ENCODE measurements at places on chromosomes 4 and X.

DNA sequence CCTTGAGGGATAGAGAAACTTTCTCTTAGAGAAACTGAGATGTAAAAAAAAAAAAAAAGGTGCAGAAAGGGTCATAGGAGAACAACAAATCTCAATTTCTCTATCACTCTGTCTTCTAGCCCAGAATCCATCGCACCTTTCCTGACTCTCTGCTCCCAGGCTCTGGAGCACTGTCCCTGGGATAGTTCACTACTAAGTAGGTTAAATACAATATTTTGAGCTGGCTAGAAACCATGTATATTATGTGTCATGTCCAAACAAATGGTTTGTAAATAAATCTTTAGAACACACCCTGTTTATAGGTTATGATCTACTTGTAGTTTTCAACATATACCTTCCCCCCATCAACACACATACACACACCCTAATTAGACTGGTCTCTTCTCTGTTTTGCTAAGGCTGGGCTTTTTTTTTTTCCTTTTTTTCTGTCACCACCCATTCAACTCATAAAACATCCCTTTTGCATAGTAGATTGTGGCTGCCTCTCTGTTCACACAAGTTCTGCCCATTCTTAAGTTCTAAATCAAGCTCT lies 124.4 kb downstream of the KLHL13 start:
- no peak for DNase-seq

GRCh38 chr4:15920723-15921591 lies 17.6 kb downstream of the FGFBP1 start:
- DNase-seq, result no peak

DNA sequence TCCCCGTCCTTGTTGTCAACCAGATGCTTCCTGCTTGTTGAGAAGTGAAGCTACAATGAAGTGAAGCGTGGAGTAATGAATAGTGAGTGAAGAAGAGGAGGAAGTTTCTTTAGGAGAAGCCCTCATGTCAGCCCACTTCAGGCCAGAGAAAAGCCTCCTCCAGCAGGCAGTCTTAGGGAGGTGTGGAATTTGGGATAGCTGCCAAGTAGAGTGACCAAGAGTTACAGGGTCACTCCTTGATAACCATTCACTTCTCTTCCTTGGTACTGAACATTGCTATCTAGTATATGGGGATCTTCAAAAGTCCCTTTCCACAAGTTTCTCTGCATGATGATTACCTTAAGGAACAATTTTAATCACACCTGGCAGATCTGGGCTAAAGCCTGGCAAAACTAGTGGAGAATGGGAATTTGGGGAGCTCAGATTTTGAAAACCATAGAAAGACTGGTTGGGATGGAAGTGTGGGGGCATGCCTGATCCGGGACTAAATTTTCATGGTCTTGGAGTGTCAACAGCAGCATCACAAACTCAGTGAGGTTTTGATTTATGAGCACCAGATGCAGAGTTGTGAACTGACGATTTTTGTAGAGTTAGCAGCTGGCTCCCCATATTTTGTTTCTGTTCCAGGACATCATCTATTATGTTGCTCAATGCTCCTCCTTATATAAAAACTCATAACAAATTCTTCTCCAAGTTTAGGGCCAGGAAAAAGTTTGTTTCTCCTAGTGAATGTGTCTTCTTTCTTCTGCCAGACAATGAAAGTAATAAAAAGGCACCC lies 53.1 kb downstream of the IGSF1 start:
- DNase-seq, result no peak

DNA sequence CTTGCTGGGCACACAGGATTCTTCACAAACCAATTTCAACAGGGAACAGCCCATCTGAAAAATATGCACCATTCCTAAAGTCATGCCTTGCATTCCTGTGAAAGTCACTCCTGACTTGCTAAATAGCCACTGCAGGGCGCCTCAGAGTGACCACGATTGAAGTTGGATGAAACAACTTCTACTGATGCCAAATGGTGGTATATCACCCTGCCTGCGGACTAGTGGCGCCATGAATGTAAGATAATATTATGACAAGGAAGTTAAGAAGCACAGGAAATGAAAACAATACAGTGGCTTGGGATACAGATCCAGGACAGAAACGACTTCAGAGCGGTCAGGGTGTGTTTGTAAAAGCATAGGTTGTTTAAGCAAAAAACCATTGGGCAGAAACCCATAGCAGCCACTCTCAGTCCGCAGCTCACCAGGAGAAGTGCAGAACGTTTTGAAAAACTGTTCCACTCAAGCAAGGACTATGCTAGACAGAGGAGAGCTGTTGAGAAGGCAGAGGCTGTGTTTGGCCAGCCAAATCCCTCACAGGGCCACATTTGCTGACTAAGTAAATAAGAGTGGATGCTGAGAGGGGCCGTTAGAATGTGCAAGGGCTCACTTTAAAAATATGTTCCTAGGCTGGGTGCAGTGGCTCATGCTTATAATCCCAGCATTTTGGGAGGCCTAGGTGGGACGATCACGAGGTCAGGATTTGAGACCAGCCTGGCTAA lies 250.4 kb downstream of the PTTG2 start:
- no peak for DNase-seq

DNA sequence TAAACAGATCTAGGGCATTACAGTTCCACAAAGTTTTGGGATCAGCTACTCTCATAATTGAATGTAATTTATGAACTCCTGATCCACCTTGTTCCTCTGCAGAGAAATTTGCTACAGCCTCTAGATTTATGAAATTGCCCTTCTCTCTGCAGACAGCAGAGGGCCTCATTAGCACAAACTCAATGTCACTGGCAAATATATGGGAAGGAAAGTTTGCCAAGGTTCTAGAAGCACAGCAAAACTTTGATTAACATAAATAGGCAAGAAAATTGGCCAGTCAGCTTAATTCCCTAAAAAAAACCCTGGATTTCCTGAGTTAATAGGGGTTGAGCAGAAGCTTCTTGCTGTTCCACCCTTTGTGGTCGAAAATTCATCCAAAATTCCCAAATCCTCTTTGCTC lies 31.5 kb downstream of the PRPS1 start:
- peak; percentile 43 for DNase-seq

GRCh38 chr4:73721435-73721834 lies 18.9 kb upstream of the CXCL8 start:
- no peak for DNase-seq

GRCh38 chr4:56226579-56226978 lies 160.7 kb downstream of the AASDH start:
- DNase-seq, result no peak

GRCh38 chr4:7910263-7910896 lies 29.3 kb downstream of the AFAP1 start:
- no peak for DNase-seq

DNA sequence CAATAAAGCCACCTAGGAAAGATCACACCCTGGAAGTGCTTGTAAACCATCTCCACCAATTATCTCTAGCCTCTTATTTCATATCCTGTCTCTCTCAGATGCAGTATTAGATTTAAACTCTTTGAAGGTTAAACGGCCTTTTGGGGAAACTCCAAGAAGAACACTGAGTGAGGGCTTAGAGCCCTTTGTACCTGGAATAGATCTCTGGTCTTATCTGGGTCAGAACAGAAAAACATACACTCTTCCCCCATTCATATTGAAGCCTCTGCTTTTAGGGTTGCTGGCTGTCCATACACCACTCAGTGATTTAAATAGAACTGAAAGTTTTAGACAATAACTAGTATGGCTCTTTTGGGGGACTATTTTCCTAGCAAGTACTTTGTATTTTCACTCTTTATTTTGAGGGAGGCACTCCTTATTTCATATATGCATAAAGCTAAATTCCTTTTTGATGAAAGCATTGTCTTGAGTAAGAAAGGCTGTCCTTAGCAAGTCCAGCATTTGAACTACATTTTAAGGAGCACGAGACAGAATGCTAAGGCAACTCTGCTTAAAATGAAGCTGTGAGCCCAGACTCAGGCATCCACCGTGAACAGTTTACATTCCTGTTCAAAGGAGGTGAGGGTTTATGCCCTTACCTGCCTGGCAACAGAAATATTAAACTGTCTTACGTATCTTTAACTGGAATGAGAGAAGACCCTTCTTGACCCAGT lies 17.4 kb downstream of the YY2 start:
- no peak for DNase-seq

- no peak for DNase-seq
Measured at GRCh38 chrX:1941321-1941720, 326.5 kb downstream of the ASMT start.

GRCh38 chr4:144685911-144686310 lies 40.0 kb downstream of the HHIP start:
- DNase-seq, result no peak

DNA sequence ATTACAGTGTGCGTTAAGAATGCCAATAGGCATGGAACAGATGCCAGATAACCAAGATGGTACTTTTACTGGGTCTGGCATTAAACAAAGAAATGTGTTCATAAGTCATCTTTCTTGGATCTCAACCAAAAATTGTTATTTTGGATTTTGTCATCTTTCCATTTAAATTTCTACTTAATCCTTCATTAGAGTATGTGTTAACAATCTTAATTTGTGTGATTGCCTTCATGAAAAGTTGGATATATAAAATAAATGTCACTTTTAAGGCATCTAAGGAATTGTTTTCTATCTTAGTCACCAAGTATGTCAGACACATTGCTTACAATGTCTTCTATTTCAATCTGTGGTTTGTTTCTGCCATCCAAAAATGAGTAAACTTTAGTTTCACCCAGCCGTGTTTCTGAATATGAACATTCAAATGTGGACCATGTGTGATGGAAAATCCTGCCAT lies 87.5 kb downstream of the PALLD start:
- no peak for DNase-seq

GRCh38 chr4:1792832-1793495 lies at the start of gene FGFR3:
Gene FGFR3, plus strand, starts transcription at chr4:1793293. Its CDS starts 642 bp downstream, at chr4:1793935.
- no peak for DNase-seq

DNA sequence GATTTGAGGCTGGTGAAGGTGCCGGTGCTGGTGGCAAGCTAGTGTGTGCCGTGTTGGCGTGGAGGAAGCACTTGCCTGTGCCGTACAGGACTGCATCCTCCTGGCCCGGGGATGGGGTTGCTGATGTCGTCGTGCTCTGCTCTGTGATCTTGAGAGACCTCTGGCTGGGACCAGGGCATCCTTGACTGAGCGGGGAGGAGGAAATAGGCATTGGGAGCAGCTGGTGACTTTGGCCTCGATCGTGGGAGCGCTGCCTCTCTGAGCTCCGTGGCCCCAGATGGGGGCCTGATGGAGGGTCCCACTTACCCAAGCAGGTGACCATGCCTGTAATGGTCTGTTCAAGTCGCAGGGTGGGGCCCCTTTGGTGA lies 31.5 kb upstream of the CLCN4 start:
- no peak for DNase-seq

DNA sequence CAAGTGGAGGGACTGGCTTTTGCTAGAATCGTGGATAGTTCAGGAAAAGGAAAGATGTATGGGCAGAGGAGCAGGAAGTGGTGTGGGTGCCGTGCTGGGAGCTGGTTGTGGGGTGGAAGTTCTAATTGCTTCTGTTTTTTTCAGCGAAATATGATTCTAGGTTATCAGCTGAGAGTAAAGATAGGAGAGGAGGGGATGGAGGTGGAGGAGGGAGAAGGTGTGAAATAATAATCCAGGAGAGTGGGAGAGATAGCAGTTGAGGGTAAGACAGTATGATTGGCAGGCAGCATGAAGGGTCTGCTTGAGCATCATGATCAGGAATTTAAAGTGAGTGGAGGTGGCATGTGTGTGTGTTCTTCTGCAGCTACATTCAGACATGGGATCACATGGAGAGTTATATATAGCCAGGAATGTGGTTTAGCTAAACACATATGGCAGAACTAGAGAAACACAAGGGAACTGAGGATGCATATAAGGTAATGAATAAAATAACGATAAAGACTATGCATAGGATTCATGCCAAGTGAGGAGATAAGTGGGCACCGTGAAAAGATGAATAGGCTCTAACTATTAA lies 133.7 kb downstream of the ANK2 start:
- DNase-seq, result no peak

DNA sequence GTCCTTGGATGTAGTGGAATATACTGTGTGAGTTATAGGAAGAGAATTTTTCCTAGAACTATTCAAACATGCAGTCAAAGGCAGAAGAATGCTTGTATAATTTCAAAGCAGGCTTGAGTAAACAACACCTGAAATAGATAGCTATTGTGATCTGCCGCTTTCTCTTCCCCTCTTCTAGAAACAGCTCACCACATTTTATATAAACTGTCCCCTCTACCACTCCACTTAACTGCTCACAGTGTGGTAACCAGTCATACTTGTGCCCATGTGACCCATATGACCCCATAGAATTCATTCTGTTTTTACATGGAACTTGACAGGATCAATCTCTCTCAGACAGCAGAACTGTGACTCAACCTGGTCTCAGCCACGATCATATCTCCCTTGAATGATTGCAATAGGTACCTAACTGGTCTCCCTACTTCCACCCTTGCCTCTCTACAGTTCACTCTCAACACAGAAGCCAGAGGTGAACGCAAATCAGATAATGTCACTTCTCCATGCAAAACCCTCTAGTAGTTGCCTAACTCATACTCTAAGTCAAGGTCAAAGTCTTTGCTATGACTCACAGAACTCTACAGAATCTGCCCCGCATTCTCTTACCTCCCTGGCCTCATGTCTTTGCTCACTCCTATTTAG lies 85.6 kb upstream of the EFHC2 start:
- DNase-seq, result no peak

GRCh38 chr4:52931243-52931642 lies 69.1 kb downstream of the RASL11B start:
- DNase-seq, result peak; percentile 43

DNA sequence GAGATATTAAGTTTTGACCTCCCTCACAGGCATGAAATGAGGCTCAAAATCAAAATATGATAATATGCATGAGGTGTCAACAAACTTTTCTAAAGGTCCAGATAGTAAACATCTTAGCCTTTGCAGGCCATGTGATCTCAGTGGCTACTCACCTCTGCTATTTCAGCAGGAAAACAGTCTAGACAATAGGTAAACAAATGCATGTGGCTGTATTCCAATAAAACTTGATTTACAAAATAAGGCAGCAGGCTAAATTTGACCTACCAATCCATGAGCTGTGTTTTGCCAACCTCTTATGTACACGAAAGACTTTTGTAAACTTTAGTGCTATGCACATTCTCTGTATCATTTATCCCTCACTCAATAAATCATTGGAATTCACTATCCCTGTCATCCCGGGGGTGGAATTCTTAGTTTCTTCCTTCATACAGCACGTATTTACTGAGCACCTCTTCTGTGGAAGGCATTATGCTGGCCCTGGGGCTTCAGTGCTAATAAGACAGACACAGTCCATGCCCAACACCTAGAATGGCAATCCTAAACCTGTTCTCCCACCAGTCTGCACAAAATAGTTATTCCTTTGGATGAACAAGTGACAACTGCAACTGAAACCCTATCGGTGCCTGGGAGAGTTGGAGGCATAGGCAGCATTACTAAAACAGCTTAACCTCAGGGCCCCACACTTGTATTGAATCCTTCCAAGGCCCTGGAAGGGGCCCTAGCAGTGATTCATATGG lies 19.9 kb downstream of the MAGEB17 start:
- no peak for DNase-seq

- no peak for DNase-seq
Measured at GRCh38 chr4:33058998-33059397, 2338.8 kb downstream of the PCDH7 start.

DNA sequence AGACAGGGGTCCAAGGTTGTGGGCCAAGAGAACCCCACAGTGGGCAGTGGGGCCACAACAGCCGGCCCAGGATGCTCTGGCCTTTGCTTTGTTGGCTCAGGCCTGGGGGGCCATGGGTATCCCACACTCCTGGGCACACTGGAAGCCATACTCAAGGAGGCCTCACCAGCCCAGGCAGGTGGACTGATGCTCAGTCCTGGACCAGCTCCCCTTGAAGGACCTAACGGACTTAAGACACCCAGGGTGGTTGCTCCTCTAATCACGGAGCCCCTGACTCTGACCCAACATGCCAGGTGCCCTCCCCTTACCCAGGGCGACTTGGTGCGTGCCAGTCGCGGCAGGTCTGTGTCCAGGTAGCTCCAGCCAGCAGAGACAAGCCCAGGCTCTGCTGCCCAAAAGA lies 50.8 kb downstream of the ZFYVE28 start:
- no peak for DNase-seq

All from NCI-H510A treated with DMSO at 0.1 percent for 48 hours (cell line).